ENCODE measurements at places on chromosomes 16 and 17.

DNA sequence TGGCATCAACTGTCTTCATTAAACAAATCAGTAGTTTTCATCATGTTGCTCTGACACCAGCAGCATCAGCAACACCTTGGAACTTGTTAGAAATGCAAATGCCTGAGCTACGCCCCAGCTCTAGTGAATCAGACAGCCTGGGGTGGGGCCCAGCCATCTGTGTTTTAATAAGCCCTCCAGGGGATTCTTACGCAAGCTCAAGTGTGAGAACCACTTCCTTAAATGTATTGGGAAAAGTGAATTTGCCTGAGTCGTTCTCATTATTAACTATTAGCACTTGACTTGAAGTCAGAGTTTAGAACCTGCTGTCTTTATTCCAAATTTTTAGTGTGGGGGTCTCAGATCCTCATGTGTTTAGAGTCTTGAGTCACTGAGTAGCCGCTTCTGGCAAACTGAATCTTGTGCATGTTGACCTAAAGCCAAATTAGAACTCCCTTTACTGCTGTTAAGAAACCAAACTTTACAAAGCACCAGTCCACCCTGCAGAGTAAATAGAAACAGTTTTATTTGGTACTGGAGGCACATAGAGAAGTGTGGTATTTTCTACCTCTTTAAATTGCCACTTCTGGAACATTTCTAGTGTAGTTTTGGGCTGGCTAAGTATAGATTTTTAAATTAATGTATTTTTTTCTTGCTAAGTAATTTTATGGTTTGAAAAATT, 137.4 kb upstream of the COX10 start:
- no peak for DNase-seq

GRCh38 chr17:64006361-64007088, 8.4 kb downstream of the PRR29 start:
- DNase-seq = no peak

DNA sequence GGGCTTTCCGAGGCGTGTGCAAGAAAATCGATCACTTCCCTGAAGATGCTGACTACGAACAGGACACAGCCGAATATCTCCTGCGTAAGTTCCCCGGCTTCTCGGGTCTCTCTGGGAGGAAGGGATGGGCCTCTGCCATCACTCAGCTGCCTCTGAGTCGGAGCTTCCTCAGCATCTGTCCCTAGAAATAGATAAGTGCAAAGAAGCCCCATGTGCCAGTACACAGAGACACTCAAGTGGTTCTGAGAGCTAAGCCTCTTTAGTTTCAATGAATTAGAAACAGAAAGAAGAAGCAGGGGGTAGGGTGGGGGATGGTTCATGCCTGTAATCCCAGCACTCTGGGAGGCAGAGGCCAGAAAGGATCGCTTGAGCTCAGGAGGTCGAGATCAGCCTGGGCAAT, 90.6 kb downstream of the CACNG3 start:
- no peak for DNase-seq

GRCh38 chr16:88921591-88921990, 55.1 kb upstream of the PABPN1L start:
- DNase-seq = no peak

DNA sequence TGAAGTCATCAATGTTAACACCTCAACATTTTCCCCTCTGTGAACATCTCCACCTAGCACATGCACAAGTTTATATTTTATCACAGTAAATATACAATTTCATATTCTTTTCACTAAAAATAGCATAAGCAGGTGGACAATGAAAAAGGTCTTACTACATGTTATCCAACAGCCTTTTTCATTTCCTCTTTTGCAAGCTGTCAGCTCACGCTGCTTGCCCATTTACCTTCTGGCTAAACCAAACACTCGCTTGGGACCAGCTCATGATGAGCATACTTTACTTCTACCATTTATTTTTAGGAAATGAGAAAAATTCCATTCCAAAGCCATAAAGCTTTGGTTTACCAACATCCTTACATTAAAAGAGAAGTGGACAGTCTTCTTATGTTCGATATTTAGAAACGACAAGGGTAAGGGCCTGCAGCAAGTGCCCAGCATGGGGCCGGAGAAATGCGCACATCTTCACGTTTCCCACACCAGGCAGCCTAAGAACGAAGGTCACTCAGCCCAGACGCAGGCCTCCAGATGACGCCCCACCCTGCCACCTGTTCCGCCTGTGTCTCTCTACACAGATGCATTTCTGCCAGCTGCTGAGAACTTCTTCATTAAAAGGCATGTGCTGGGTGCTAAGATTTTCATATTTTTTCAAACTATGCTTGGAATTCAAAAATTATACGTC, 13.9 kb downstream of the SNN start:
- no peak for DNase-seq

DNA sequence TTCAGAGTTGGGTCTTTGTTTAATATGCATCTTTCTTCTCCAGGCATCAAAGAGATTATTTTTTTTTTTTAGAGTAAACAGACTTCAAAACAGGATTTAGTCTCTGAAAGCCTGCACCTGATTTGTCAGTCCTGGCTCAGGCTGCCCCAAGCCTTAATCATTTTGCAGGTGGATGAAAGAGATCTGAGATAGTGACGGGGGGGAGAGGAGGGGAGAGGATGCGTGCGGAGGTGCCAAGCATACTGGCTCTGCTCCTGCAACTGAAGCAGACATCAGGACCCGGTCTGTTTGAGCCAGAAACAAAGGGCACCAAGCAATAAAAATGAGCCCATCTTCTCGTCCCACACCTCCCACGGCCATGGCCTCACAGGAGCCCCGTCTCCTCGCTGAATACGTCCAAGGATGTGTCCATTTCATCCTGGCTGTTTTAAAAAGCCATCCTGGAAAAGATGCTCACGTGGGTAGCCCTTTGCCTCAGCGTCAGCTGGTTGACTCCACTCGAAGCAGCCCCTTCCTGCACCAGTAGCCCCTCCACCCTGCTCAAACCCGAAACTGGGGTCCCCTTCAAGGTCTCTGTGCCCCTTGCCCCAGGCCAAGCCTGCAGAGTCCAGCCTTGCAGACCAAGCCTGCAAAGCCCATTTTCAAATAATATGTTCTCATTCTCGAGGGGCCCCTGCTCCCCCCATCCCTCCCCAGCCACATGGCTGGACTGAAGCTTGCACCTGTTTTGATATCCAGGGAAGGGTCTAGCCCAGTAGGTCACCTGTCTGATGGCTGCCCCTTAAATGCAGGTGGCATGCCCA, 84.8 kb upstream of the TNRC6C start:
- DNase-seq = no peak

All from activated CD8-positive, alpha-beta memory T cell treated with anti-CD3 and anti-CD28 coated beads for 1 hour (primary cell).